ENCODE measurements at places on chromosomes 2 and 18. TPM values are rescaled to one million over a fixed set of nuclear protein-coding genes. Genes with fewer than 3 reads are reported as not detected.

- no peak for DNase-seq
Observed at GRCh38 chr2:68791914-68792313, 57.3 kb downstream of the ARHGAP25 start.

DNA sequence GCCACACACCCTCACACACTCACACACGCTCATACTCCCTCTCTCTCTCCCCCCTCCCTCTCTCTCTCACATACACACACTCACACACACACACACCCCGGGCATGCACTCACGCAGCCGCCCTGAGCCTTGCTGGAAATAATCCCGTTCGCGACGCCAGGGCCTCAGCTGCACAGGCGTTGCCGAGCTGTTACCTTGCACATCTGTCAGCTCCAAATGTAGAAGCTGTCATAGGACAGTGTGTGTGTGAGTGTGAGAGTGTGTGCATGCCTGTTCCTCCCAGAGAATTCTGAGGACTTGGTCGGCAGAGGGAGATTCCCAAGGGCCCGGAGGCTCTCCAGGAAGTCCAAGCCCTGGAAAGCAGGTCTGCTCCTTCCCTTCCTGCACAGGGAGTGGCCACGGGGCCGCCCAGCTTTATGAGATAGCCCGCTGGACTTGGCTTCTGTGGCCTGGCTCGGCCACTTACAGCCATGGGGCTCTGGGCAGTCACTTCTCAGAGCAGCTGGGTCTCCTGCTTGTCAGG is 8.6 kb downstream of the SPR start:
- peak; percentile 45 for DNase-seq

DNA sequence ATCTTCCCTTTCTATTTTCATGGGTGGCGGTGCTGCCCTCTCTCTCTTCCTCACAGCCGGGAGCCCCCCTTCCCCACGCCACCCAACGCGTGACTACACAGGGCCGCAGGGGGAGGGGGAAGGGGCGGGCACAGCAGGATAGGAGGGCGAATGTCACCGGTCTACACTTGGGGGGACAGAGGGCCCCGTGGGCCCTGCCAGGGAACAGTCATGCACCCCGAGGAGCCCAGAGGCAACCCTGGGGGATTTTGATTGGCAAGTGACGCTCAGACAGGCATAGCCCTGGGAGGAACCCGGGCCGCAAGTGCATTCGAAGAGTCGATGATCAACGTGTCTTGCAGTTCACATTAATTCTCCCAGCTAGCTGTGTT is 91.1 kb upstream of the ANKRD30BL start:
- no peak for DNase-seq

- DNase-seq, result peak; percentile 65
Observed at GRCh38 chr18:62616331-62616805, 93.5 kb downstream of the ZCCHC2 start.

- DNase-seq, result no peak
Observed at GRCh38 chr2:188668017-188668680, 306.0 kb upstream of the COL3A1 start.

DNA sequence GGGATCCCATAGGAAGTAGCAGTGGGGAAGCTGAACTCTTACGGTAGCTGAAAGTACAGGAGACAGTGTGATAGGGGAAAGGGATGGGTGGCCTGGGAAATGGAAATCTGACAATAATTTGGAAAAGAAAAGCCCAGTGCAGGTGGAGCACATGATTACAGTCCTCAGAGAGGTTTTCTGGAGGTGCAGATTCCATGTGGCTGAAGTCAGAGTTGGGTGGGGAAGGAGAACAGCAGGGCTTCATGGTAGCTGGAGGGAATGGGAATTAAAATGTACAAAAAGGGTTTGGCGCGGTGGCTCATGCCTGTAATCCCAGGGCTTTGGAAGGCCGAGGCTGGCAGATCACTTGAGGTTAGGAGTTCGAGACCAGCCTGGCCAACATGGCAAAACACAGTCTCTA is 12.2 kb downstream of the HRH4 start:
- no peak for DNase-seq

DNA sequence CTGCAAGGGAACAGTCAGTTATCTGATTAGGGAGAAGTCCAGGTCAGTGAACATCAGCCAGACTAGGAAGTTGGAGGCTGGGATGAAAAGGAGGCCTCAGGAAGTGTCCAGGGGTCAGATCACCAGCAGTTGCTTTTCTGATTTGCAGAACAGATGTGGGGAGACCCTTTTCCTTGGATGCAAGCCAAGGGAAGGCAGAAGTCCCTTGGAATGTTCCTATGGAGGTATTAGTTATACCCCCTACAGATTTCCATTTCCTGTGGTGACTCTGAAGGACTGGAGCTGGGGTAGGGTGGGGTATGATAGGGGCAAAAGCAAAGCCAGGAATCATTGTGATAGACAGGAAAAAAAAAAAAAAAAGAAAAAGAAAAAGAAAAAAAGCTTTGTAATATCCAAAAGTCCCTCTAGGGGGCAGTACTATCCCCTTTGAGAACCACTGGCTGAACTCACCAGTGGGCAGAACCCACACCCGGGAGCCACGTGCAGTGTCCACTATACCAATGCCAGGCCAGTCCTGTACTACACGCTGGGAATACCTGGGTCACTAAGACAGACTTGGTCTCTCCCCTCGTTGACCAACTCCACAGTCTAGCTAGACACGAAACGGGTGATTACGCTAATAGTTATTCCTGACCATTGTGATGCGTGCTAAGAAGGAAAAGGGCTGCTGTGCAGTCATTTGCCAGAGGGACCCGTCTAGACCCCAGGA is 7.4 kb downstream of the DYSF start:
- DNase-seq, result no peak

GRCh38 chr18:3384664-3385563 is 65.1 kb upstream of the TGIF1 start:
- no peak for DNase-seq

DNA sequence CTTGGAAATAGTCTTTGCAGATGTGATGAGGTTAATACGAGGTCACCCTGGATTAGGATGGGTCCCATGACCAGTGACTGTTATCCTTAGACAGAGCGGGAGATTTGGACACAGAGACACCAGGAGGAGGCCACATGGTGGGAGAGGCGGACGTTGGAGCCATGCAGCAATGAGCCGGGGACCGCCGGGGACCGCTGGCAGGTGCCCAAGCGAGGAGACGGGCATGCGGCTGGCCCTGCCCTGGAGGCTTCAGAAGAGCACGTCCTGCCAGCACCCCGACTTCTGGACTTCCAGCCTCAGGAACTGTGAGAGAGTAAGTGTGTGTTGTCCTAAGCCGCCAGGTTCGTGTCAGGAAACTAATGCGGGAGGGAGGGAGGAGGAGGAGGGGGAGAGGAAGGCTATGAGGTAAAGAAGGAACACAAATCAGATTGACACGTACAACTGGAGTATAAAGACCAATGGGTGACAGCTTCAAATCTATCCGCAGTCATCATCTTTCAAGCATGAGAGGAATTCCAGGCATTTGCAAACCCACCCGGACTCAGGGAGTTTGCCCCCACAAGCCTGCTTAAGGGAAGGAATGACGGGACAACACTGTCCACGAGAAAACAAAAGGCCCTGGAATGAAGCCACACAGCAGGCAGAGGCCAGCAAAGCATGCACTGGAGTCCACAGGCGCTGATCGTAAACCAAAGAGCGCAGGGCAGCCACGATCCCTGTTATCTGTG is 11.6 kb upstream of the BOK start:
- no peak for DNase-seq

GRCh38 chr2:217890445-217890844 is 112.3 kb downstream of the TNS1 start:
- DNase-seq, result peak; percentile 80

DNA sequence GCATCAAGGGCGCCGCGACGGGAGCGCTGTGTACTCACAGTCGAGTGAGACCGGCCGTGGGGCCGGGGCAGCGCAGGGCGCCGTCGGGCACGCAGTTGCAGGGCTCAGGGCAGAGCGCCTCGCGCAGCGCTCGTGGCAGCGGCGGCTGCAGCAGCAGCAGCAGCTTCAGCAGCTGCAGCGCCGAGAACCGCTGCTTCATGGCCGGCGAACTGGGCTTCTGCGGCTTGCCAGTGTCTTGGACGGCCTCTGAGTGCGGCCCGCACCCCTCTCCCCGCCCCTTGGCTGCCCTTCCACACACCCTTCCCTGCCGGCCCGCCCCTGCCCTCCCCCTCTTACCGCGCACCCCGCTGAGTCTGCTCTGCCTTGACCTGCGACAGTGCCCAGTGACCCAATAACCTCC is at the start of gene LHCGR:
Gene LHCGR, minus strand, starts transcription at position 252 of the 400 bp plus-strand sequence. Its CDS starts 53 bp downstream, at position 199.
- DNase-seq, result no peak

GRCh38 chr2:207156451-207157161 is 9.1 kb downstream of the KLF7 start:
- DNase-seq, result no peak

- DNase-seq, result no peak
Observed at GRCh38 chr2:223460209-223460608, 142.0 kb downstream of the SCG2 start.

DNA sequence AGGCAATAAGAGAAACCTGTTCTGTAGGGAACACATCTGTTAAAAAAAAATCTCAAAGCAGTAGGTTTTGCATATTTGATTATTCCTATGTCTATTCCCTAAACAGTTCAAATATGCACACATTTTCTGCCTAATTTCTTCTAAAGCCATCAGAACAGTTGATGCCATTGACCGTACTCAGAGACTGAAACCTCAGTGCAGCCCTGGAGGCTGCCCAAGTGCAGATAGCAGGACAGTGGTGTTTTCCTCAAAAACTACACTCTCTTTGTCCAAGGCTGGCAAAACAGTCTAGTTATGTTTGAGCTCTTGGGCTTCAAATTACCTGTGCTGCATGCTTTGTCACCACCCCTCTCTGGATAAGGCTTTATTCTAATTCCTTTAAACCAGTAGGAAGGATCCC is 23.3 kb upstream of the NFE2L2 start:
- DNase-seq, result no peak

GRCh38 chr2:177806025-177806424 is 266.6 kb downstream of the PDE11A start:
- DNase-seq, result no peak

DNA sequence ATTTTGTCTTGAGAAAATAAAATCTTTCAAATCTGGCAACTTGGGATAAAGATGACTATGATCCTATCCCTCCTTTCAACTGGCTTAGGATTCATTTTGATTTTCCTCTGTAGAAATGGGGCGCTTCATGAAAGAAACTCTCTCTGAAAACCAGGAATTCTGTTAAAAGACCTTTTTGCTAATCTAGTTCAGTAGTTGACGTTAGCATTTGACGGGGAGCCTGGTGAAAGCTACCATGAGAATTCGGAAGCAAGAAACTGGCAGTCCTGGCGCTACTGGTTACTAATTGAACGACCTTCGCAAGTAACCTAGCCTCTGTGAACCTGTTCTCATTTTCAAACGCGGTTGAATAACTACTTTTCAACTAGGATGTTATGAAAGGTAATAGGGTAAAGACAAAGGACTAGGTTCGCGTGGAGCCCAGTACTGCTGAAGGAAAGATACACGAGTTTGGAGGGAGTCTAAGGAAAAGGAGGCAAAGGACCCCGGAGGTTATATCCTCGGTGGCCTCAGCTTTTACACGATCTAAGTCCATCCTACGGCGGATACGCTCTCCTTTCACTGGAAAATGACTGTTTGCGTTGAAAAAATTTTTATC is 604 bp upstream of the STK11IP start:
- no peak for DNase-seq

GRCh38 chr2:64629875-64630274 is 23.8 kb downstream of the SERTAD2 start:
- no peak for DNase-seq

GRCh38 chr2:190283783-190284182 is 35.8 kb downstream of the HIBCH start:
- no peak for DNase-seq

DNA sequence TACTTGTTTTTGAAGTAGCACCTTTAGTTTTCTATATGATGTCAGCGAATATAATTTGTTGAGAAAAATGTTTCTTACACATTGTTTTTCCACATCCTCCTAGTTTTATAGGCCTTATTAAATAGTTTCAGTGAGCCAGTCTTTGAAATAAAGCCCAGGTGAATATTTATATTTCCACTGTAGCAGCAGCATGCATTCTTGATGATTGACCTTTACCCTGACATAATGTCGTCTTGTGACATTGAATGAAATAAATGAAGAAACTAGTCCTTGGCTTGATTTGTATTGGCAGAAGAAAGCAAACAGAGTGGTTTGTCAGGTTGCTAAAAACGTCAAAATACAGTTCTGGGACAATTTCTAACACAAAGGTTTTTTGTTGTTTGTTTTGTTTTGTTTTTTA is 84.4 kb downstream of the EHBP1 start:
- no peak for DNase-seq

DNA sequence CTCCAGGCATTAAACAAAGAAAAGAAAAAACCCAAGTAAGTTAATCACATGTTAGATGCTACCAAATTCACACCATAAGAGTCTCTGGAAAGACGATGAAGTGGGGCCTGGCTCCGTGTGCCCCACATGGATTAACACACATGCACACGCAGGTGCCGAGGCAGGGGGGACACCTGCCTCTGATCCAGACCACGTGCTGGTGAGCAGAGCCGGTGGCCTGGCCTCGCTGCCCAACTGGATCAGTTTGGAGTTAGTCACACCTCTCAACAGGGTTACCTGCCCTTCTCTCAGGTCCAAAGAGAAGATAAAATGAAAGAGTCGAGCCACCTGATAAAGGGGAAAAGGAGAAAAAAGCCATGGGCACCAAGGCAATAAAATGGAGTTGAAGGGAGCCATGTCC is 40.5 kb downstream of the MRPL35 start:
- no peak for DNase-seq

- no peak for DNase-seq
Observed at GRCh38 chr2:32976409-32977063, 29.8 kb downstream of the LTBP1 start.

GRCh38 chr18:8374676-8375075 is 234.6 kb upstream of the RAB12 start:
- no peak for DNase-seq

DNA sequence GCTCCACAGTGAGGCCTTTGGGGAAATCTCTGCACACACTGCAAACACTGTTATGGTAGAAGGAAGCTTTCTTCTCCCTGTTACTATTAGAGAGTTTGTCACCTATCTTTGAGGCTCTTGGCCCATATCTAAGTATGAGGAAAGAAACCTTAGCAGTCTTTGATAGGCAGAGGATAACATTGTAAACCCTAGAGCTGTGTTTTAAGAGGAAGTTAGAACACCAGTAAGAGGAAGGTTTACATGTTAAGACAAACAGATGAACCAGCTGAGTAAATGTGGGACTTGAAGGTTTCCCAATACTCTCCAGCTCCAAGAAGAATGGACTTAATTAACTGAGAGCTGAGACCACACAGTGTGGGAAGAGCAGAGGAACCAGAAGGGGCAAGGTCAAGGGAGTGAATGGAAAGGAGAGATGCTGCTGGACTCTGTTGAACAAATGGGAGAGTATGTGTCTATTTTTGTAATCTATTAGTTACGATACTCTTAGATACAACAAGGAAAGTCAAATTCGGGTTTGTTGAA is 257.0 kb downstream of the DPP10 start:
- no peak for DNase-seq

GRCh38 chr18:34322365-34323289 is 97.9 kb upstream of the NOL4 start:
- DNase-seq, result no peak

GRCh38 chr2:184419744-184420143 is 178.6 kb upstream of the ZNF804A start:
- no peak for DNase-seq

Gene SCN3A
- 1.1 TPM for total RNA-seq

Gene CD207
- total RNA-seq, result not detected

Gene DRC1
- not detected for total RNA-seq

Gene DAW1
- not detected for total RNA-seq

Gene RIF1
- 23.8 TPM for total RNA-seq

Gene BOLL
- not detected for total RNA-seq

Gene SP3
- total RNA-seq, result 51.5 TPM

Measured in heart left ventricle (tissue), 16 donors.